ENCODE measurements at places on chromosomes 7 and 10.

DNA sequence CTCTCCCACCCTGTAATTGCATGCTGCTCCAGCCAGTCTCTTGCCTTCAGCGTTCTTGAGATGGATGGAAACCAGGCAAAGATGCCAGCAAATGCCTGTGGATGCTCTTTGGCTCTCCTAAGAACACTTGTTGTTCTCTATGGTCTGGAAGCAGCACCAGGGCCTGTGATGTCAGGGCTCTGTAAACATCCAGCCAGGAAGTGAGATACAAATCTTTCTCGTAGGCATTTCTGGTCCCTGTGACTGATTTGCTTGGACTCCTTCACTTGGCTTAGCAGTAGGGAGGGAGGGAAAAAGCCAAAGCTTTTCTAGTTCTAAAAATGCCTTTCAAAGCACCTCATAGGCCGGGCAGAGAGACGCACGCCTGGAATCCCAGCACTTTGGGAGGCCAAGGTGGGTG lies 201.3 kb downstream of the REEP3 start:
- DNase-seq = no peak

DNA sequence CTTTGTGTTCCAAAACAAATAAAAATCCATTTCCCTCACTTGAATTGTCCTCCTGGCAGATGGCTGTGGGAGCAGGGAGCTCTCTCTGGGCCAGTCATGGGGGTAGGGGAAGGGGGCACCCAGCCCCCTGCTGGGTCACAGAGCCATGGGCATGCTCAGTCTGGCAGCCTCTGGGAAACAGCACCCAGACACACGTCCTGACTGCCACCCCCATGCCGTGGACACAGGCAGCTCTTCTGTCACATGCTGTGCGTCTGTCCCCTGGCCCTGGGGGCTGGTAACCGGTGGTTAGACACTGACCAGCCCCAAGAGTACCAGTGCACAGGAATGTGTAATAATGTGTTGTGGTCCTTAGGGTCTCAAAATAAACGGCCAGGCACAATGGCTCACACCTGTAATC lies 47.0 kb downstream of the RASGEF1A start:
- DNase-seq = no peak

DNA sequence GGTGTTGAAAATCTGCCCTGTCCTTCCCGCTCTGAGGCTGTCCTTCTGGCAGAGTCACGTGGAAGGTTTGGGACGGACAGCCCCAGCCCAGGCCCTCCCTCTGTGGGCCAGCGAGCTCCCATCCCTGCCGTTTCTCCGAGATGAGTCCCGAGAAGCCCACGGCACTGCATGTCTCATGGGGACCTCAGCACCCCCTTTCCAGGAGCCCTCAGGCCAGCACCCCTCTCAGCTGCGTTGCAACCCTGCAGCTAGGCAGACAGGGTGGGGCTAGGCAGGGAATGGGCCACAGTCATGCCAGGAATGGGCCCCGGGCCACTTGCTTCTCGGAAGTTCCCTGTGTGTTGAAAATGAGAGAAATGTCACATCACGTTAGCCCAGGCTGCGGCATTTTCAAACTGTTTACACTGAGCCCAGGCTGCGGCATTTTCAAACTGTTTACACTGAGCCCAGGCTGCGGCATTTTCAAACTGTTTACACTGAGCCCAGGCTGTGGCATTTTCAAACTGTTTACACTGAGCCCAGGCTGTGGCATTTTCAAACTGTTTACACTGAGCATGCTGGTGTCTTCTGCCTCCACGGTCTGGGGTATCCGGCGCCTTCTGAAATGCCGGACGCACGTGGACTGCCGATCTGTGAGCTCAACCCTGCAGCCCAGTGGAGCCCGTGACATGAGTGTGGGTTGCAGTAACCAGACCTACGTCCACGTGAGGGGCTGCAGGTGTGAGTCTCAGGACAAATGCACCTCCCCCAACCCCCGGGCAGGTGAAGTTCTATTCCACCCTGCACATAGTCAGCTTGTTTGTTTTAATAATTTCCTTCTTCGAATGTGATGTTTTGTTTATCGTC lies 42.6 kb downstream of the FAM20C start:
- DNase-seq = no peak

DNA sequence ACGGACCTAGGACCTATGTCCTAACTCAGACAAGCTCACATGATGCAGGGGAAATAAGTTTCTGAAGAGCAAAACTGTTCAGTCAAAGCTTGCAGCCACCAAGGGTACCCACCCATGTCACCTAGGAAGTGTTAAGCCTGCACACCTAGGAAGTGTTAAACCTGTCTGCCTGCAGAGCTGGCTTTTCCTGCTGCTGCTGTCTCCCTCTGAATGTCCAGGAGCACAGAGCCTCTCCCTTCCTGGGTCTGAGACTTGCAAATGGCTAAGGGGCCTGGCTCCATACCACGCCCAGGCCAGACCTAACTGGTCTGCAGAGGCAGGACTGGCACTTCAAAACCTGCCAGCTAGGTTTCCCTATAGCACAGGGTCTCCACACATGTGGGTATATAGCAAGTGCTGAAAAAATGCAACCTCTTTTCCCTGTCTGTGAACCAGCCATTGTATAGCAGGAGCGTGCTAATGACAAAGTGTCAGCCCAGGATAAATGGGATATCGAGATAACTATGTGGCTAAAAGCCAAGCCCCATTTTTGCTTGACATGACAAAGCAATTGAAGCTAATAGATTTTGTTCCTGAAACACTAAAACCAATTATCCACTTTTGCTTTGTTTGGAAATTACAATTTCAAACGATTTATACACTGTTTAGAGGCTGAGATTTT lies 1.5 kb downstream of the GDF2 start:
- DNase-seq = no peak

DNA sequence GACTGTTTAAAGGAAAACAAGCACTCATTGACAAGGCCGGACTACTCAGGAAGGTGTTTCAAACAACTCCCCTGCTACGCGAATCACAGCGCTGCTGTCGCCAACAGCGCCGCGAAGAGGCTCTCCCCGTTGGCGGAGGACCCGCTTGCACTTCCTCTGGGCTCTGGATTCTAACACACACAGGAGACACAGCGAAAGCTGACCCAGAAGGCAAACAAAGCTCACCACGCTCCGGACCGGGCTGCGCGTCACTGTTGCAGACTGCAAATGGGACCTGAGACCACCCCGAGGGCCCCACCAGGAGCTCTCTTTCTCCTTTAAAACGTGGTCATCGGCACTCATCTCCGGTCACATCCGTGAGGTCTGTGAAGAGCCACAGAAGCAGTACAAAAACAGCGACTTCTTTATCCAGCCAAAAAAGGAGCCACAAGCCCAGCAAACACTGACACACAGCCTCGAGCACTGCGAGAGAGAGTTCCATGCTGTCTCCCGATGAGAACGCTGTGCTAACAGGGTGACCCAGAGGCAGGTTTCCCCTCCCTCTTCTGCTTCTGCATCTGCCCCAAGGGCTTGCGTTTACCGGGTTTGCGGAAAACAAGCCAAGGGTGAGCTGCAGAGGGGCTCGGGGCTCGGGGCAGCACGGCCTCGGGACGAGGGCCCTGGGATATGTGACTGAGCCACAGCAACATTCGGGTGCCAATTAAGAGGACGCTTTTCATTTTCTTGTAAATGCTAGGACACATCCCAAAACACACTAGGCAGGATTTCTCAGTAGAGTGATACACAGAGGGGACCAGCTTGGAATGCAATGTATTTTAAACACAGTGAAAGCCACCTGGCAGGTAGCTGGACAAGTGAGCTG lies 41.3 kb downstream of the AMZ1 start:
- no peak for DNase-seq

DNA sequence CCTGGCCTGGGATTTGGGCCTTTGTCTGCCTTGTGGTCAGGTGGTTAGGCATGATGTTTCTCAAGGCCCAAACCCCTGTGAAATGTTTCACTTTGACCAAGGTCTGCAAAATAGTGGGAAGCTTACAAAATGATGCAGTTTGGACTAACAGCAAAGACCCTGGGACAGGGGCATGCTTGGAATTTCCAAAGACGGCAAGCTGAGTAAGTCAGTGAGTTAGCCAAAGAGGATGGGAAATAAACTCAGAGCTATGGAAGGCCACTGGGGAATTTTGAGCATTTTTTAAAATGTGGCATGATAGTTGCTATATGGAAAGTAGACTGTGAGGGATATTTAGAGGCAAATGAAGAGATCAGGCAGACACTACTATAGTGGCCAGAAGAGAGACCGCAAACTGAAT lies 31.6 kb upstream of the PPP1R3C start:
- DNase-seq = no peak

GRCh38 chr7:79714081-79714480 lies 260.6 kb upstream of the MAGI2 start:
- DNase-seq = no peak

- DNase-seq = no peak
Measured at GRCh38 chr7:112260911-112261310, 54.4 kb downstream of the ZNF277 start.

DNA sequence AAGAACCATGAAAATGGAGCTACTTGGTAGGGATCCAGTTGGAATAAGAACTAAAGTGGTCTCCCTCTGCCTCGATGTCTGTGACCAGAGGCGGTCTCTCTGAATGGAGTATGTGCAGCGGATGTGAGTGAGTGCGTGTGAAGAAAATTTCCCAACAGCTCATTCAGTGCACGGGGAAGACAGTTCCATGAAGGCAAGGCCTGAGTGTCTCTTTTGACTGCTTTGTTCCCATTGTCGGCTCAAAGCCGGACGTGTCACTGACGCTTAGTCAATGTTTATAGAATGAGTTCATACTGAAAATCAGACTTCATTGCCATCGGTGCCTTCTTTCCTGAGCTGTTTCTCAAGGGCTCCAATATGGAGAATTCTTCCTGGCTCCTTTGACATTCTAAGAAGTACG lies 55.3 kb upstream of the GRB10 start:
- DNase-seq = no peak

- DNase-seq = peak; percentile 67
Measured at GRCh38 chr10:117167789-117168674, 29.3 kb upstream of the KCNK18 start.

DNA sequence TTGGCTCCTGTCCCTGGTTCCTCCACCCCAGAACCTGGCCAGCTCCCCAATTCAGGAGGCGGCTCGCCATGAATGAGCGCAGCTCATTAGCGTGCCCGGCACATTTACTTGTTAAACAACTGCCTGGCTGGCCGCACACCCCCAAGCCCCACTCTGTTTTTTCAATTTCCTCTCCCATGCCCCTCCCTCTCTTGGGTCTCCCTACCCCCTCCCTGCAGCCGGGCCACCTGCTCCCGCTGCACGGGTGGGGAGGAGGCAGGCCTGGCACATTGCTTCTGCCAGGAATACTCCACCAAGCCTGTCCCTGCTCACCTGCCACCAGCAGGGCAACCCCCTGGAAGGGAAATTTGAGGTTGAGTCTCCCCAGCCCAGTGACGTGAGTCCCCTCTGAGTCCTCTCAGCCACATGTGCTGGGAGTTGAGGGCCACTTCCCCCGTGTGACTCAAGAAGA lies 2.5 kb upstream of the SLIT1 start:
- DNase-seq = no peak

- no peak for DNase-seq
Measured at GRCh38 chr7:158406364-158406763, 181.3 kb downstream of the PTPRN2 start.

DNA sequence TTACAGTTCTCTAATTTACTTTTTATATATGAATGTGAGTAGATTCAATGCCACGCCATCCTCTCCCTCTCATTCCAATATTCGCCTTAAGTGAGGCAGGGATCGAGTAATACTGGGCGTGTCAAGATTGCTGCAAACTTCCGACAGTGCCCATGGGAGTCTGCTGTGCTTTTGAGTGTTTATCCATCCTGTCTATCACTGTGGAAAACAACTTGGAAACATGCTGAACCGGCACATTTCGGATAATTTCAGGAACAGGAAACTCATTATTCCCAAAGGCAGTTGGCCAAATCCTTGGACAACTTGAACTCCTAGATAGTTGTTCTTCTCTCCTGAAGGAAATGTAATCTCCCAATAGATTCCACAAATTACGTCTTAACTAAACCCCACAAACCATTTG lies 28.5 kb downstream of the PIP4K2A start:
- no peak for DNase-seq

DNA sequence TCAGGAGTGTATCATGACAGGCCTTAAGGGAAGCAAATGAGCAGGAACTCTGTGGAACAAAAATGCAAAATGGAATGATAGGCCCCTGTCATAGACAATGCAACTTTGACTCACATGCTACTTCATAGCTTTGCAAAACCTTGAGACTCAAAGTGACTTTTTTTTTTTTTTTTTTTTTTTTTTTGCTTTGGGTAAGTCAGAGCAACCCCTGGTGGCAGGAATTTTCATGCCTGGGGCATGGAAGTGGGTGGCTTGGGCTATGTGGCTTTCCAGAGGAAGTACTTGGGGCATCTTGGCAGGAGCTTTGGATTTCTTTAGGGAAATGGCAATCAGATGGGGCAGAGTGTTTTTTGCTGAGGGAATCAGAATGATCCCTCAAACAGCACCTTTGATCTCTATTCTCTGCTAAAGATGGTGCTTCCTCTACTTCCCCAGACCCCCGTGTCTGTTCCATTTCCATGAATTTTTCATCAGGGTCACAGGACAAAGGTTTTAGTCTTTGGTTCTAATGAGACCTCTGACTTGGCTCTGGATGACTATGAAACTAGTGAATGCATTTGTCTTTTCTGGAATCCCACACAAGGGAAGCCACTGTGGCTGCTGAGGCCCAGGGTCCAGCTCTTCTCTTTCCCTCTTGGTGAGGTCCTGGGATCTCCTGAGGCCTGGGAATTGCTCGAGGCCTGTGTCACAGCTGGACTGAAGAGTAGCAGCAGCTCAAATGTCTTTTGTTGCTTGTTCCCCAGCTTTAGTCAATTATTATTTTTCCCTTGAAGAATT lies 62.8 kb downstream of the TACC2 start:
- DNase-seq = no peak

DNA sequence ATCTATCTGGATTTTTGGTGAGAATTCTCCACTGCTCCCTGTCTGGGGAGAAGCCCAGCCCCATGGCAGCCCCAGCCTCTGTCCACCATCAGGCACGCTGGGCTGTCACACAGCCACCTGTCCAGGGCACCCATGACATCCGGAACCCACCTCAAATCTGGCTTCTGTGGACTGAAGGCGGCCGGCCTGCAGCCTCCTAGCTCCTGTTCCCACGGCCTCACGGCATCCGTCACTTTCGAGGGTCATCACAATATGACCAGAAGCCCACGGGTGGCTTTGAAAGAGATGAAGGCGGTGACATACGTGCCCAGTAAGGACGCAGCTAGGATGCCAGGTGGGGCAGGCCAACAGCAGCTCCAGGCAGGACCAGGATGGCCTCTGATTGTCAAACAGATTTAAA lies 140.9 kb downstream of the PTPRN2 start:
- DNase-seq = no peak

DNA sequence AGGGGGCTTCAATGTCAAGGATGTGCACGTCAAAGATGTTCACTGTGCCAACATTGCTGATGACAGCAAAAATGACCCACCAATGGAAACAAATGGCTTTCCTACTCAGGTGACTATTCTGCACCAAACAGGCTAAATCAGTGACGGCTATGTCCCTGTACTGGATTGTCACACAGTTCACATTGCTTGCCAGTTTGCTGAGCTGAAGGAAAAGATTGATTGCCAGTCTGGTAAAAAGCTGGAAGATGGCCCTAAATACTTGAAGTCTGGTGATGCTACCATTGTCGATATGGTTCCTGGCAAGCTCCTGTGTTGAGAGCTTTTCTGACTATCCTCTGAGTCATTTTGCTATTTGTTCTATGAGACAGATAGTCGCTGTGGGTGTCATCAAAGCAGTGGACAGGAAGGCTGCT lies 202.2 kb upstream of the ETV1 start:
- DNase-seq = no peak
